ENCODE measurements at places on chromosomes 2 and 18.

- no peak for DNase-seq
Measured at GRCh38 chr18:24613896-24614640, 153.6 kb downstream of the HRH4 start.

- DNase-seq = no peak
Measured at GRCh38 chr2:84038866-84039265, 420.2 kb downstream of the SUCLG1 start.

GRCh38 chr18:49756671-49757362 is 56.5 kb downstream of the ACAA2 start:
- DNase-seq = no peak

GRCh38 chr2:183495589-183496267 is 371.5 kb downstream of the NUP35 start:
- DNase-seq = no peak

- DNase-seq = no peak
Measured at GRCh38 chr18:78655921-78656320, 323.7 kb upstream of the SALL3 start.

DNA sequence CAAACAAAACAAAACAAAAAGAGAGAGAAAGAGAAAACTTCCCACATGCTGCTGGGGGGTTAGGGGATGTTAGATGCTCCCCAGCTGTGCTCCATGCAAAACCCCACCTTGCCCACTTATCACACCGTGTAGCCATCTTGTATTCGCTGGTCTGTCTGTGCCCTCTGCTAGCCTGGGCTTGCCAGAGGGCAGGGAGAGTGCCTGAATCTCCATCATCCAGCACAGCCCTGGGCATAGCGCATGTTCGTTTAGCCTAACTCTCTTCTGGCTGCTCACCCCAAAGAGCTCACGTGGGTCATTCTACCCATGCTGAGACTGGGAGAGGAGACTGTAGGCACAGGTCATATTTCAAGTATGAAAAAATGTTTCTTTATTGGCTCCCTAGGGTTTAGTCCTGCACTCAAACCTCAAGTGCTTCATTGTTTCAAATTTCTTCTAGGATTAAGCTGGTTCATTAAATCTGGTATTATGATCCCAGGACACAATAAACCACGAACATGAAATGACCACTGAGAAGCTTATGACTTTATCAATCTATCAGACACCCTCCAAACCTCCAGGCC is 100.5 kb downstream of the KCNF1 start:
- no peak for DNase-seq

GRCh38 chr2:120744817-120745216 is 9.1 kb downstream of the GLI2 start:
- no peak for DNase-seq

DNA sequence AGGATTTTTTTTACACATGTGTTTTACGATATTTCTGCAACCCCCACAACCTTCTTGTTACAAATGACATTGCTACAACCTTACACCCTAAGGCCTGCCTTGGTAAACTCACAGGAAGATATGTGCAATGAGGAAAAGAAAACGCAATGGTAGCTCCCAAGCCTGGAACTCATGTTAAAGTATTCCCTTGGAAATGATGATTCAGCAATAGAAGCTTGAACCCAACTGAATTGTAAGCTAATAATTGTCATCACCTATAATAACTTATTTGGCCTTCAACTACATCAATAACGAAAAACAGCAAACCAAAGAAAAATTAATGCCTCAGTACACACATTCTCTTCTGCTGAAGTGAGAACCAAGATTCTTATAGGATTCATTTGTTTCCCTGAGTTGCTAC is 491.0 kb downstream of the LRP1B start:
- DNase-seq = no peak

DNA sequence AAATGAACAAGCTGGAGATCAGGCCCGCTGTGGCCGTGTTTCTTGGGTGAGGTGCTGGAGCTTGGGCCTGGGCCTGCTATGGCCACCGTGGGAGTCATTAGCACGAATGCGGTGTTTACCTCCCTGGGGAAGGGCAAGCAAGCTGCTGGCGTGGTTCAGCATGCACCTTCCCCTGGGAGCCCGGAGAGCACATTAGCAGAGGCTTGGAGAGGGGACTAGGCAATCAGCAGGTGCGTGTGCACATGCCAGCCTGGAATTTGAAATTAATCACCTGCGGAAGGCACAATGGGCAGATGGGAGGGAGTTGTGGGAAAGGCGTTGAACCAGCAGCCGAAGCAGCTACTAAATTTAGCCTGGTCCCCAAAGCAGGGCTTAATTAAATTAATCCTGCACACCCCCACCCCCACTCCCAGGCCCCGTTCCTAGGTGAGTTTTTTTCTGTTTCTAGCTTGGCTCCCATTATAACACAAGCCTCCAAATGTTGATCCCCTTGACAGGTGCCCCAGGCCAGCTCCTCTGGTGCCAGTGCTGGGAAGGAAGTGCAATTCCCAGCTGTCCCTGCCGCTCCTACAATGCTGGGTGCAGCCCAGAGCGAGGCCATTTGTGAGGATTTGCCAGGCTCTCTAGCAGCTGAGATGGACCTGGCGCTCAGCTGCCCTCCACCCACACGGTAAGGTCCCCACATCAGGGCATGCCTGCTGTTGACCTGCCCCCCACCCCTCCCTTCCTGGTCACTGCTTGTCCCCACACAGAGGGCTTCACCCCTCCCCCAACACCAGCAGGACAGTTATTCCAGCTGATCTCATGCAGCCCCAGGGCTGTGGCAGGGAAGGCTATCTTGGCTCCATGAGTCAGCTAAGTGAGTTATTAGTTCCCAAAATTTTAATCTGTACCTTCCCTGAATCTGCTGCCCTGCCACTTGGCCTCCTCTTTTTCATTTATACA is 115.0 kb downstream of the ZBTB7C start:
- no peak for DNase-seq

DNA sequence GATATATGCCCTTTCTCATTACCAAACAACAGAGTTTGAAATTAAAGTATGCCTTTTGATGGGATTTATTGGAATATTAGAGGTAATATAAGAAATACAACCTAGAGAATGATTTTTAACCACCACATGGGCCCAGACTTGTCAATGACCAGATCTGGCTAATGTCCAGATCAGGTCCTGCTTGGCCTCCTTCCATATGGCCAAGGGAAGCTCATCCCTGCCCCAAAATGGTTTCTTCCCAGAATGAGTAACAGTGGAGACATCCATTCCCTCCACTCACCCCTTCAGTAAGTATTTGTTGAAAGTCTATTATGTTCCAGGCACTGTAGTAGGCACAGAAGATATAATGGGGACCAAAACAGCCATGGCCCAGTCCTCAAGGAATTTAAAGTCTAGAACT is 54.9 kb downstream of the ANTXR1 start:
- DNase-seq = no peak

- DNase-seq = no peak
Measured at GRCh38 chr18:66615176-66615575, 11.3 kb upstream of the CDH19 start.

GRCh38 chr2:217973008-217973787 is 29.6 kb downstream of the TNS1 start:
- DNase-seq = no peak

GRCh38 chr2:204292439-204292838 is 252.8 kb upstream of the PARD3B start:
- DNase-seq = no peak

DNA sequence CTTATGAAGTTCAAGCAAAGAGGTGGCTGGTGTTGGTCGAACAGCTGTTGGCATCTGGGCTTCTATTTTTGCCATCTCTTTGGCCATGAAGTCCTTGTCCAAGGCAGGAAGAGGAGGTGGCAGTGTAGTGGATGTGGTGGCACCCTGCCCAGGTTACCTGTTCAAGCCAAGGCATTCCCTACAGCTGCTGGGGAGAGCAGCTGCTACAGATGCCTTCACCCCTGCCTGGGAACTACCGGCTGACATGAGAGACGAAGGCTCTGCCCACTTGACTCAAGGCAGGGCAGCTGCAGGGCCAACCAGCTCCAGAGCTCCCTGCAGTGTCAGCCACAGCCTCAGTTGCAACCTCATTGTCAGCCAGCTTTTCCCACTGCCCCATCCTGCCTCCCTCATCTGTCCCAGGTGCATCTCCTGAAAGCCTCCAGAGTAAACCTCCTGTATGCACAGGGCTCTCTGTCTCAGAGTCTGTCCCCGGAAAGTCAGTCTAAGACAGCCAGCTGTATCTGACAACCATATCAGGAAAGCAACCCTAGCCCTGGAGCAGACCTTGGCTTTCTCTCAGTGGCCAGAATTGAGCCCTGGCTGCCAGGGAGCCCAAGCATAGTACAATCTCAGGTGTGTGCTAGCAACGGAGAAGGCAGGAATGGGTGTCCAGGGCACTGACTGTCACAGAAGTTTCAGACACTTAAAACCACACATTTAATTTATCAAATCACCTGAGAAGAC is 115.9 kb downstream of the RPIA start:
- no peak for DNase-seq

DNA sequence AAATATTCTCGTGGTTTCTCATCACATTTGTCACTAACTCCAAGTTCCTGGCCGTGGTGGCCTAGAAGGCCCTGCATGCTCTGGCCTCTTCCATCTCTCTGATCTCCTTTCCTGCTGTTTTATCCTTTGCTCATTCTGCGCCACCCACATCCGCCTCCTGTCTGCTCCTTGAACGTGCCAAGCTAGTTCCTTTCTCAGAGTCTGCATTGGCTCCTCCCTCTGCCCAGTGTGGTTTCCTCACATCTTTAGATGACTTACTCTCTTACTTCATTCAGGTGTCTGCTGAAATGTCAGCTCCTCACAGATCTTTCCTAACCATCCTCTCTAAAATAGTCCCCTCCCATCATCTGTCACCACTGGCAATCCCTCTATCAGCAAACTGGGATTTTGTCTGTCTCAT is 158.6 kb upstream of the RBMS1 start:
- no peak for DNase-seq

- DNase-seq = peak; percentile 96
Measured at GRCh38 chr2:74845217-74845751, 11.4 kb downstream of the HK2 start.

DNA sequence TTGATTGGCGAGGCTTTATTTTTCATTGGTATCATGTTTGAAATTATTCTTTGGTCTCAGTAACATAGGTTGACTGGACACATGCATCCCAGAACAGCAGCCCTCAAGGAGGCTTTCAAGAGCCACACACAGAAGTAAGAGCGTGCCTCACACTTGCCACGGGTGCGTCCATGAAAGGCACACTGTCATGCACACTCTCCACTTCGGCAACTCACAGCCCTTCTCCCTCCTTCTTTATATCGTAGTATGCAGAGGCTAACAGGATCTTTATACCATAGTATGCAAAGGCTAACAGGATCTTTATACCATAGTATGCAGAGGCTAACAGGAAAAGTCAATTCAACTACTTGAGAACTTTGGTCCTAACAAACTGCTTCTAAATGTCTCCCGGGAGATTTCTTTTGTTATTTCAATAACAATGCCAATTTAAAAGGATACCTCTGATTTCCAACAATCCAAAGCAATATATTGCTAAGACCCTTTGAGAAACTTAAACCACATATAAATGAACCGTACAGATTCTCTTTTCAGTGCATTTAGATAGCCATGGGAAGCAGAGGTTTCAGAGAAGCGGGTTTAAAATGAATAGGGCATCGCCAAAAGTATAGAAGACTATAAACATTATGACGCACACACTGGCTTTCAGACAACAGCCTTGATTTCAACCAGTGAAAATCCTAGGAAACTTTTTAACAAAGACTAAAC is 26.5 kb upstream of the ZNF516 start:
- DNase-seq = no peak

DNA sequence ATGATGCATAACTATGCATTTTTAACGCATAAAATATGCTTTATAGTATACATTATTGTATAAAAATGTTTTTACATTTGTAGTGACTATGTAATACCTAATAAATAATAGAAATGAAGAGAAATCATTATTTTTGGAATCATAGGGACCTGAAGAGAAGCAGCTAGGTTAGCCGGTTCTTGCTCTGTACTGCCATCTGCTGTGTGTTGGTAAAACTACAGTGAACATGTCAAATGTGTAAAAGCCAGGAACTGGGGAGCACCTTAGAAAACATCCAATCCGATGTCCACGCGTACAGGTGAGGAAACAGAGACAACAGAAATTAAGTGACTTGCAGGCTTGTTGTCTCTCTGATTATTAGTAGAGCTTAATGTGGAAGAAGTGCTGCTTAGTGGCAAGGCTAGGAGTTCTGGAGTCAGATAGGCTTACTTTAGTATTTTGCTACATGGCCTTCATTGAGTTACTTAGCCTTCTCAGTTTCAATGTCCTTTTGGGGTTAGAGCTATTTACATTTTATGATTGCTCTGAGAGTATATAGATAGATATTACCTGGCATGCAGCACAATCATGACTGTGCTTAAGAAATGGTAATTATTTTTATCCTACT is 386.5 kb downstream of the DLGAP1 start:
- peak; percentile 78 for DNase-seq

DNA sequence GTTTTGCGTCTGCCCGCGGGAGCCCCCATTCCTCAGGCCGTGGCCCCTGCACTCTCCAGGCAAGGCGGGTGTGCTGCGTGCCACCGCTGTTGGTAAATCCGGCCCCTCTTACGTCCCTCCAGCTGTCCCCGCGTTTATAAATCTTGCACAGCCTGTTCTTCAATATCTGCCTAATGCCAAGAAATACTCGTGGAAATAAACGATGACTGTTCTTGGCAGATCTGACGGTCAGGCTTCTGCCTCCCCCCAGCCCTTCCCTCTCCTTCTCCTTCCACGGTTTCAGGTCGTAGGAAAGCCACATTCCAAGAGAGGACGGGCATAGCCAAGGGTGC is 20.5 kb downstream of the ODC1 start:
- no peak for DNase-seq

DNA sequence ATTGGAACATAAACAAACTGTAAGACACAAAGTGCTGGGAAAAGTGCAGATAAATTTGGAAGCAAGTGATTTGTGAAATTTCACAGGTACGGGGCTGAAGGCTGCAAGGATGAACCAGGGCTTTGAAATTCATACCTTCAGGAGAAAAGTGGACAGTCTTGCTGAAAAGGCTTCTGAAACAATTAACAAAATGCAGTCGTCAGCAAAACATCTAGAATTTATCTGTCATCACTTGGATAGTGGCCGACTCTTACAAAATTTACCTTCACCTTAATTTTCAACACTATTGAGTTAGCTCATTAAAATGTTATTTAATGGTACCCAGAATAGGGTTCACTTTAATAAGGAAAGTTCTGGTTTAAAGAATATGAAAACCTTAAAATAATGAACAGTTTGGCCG is 138.3 kb downstream of the SNTG2 start:
- DNase-seq = no peak

- peak; percentile 42 for DNase-seq
Measured at GRCh38 chr2:105977212-105977611, 216.9 kb downstream of the UXS1 start.

- peak; percentile 52 for DNase-seq
Measured at GRCh38 chr2:218981881-218982585, 3.0 kb downstream of the FEV start.

DNA sequence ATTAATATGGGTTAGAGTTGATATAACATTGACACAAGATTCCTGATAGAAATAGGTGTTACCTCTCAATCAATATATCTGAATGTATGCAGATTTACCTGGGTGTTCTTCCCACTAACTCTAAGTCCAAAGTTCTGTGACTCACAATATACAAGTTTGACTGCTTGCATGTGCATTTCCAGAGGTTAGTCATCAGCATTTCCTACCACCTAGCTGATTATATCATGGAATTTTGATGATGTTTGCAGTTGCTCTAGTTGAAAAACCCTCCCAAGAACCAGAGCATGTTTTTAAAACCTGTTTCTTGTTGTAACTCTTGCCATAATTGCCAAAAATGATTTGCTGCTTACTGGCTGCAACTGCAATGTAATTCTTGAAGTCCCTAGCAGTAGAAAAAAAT is 15.0 kb upstream of the DSG1 start:
- no peak for DNase-seq

GRCh38 chr2:192150166-192150565 is 44.6 kb downstream of the TMEFF2 start:
- peak; percentile 35 for DNase-seq
